ENCODE measurements at places on chromosomes 3 and 15. TPM values are rescaled to one million over a fixed set of nuclear protein-coding genes. Genes with fewer than 3 reads are reported as not detected.

- DNase-seq = no peak
These were observed 47.4 kb upstream of the PSMD6 start for GRCh38 chr3:64070704-64071103.

- DNase-seq = no peak
These were observed 64.8 kb downstream of the SPSB4 start for GRCh38 chr3:141115789-141116541.

MYZAP gene
- not detected for total RNA-seq

PLSCR4 gene
- total RNA-seq = not detected

APOD gene
- not detected for total RNA-seq
